ENCODE measurements at places on chromosomes 1 and 21.
A peak's percentile ranks its signal among the peaks of the same experiment; 100 is the strongest.

DNA sequence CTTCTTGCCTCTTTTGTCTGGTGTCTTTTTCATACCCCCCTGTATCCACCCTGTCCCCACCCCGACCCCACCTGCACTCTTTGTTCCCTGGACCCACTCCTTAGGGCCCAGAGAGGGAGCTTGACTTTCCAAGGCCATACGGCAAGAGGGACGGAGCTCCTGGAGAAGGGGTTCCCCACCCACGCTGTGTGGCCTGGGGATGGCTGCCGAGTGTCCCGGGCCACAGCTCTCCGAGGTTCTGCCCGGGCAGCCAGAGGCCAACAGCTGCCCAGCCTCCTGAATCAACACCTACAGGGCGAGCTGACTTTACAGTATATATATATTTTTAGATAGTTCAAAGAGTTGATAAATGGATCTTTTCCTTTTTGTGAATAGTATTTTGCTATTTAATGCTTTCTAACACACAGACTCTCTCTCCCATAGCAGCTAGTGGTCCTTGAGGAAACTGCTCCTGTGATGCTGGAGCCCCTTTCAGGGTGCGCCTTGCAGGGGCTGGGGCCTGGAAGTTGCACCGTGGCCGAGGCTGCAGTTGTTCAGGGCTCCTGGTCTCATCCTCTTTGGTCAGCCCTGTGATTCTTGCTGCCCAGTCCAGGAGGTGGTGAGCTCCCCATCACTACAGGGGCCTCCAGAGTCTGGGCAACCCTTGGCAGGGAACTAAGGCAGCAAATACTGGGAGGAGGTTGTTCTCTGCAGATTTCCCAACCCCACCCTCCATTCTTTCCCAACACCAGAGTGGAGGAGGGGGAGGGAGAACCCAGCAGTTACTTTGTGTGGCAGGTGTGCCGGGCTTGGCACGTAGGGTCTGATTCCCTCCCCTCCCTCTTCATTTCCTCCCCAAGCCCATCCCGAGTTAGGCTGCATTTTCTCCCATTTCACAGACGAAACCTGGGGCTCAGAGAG is 321.6 kb downstream of the PTPRU start:
- DNase-seq, result no peak

DNA sequence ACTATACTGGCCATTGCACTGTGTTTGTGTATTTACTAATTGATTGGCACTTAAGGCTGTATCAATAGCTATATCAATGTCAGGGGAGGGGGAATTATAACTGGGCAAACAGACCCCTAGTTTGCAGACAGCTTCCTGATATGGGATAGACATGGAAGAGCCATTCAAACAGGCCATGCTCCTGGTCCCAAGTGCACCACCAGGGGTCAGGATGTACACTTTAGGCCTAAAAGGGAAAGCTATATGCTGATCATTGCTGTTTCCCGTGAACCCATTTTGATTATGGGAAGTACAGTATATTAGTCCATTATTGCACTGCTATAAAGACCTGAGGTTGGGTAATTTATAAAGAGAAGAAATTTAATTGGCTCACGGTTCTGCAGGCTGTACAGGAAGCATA is 124.9 kb upstream of the BACE2 start:
- DNase-seq, result no peak

DNA sequence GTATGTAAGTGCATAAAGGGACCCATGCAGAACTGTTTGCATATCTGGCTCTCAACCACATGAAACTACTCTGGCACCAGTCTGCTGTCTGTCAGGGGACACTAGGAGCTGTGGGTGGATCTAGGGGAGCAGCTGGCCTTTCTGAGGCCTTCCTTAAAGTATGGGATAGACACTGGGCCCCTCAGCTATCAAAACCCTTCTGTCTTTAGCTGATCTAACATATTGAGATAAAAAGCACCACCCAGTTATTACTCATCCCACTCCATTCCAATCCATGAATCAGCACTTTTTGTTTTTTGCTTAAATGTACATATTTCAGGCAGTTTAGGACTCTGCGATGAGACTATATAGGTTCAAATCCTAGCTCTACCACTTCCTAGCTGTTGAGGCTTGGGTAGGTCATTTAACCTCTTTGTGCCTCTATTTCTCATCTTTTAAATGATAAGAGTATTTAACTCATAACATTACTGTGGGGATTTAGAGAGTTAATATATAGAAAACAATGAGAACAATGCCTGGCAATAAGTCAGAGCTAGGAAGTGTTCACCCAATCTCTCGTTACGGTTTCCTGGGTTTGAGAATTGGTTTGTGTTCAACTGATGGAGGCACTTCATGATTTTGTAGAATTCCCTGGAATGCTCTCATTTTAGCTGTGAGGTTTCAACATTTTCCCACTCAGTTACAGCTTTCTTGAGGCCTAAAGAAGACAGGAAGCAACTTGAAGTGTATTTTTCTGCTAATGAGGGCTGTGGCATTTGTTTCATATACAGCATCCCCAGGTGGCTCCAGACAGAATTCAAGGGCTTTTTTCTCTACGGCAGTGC is 68.9 kb downstream of the LRIG2 start:
- DNase-seq, result no peak

DNA sequence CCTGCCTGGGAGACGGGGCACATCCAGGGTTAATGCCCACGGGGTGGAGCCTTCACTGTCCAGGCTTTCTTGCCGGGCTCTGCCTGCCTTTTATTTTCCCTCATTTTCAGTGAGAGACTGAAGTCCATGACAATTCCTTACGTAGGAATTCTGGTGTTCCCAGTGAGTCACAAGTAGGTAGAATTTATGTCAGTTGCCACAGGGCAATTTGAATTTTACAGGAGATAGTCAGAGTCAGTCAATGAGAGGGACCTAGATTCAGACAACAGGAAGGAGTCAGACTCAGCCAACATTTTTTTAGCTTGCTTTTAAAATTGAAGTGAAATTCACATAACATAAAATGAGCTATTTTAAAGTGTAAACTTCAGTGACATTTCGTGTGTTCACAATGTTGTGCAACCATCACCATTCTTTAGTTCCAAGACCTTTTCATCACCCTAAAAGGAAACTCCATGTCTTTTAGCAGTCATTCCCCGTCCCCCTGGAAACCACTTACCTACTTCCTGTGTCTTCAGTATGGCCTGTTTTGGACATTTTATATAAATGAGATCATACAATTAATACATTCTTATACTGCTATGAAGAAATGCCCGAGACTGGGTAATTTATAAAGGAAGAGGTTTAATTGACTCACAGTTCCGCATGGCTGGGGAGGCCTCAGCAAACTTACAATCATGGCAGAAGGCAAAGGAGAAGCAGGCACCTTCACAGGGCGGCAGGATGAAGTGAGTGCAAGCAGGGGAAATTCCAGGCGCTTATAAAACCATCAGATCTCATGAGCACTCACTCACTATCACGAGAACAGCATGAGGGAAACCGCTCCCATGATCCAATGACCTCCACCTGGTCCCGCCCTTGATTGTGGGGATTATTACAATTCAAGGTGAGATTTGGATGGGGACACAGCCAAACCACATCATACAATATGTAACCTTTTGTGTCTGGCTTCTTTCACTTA is 14.6 kb downstream of the AJAP1 start:
- DNase-seq, result no peak

- no peak for DNase-seq
These were observed 19.6 kb downstream of the SCMH1 start for GRCh38 chr1:41222496-41222895.

GRCh38 chr21:31279986-31280385 is 64.1 kb downstream of the TIAM1 start:
- DNase-seq, result peak; percentile 11

DNA sequence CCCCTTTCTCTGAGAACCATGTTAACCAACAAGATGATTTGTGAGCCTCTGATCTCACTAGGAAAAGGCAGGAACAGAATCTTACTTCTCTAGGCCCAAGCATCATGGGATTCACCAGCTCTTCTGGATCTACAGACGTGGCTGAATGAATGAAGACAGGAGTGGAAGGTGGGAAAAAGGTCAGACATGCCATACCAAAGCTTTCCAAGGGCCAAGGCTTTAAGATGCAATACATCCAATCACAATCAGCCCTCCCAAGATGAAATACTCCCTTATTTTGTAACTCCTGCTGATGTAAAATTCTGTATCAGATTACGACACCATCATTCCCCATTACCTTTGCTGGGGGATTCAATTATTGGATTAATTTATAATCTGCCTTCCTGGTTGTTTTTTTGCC is 80.9 kb downstream of the SSBP3 start:
- DNase-seq, result no peak

GRCh38 chr1:207752456-207752998 is 673 bp downstream of the CD46 start:
- peak; percentile 41 for DNase-seq

DNA sequence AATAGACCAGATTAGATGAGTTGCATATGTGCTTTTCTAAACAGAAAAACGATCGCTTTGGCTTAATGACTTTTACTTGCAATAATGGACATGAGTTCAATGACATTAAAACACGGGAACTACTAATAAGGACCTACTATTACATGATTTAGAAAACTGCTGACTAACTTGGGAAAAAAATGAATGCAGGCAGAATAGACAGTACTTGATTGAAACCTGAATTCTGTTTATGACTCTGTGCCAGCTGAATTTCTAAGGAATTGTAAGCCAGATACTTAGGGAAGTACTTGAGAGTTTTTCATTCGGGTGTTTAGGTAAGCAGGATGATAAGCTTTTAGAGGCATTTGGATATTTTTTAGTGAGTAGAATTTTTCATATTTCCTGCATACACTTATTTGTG is 12.0 kb downstream of the ADGRL2 start:
- DNase-seq, result no peak

DNA sequence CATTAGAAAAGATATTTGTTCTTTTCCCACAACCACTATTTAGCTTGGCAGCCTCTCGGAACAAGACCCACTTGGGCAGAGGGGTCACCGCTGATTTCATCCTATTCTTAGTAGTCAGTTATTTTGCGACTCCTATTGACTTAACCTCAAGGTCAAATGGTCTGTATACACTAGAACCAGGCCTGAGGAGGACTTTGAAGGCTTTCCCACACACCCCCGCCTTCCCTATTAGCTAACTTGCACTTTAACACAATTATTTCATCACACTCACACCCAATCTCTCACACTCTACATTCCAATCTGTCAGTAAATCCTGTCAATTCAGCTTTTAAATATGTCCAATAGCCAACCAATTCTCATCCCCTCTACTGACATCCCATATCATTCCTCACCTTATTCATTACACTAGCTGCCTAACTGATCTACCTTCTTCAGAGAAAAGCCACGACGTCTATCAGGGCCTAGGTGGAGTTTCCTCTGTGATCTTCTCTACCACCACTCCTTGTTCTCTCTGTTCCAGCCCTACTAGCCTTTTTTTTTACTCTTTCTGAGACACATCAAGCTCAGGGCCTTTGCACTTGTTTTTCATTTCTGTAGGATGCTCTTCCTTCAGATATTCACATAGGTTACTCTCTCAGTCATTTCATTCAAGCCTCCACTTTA is 1.0 kb upstream of the NIBAN1 start:
- no peak for DNase-seq

DNA sequence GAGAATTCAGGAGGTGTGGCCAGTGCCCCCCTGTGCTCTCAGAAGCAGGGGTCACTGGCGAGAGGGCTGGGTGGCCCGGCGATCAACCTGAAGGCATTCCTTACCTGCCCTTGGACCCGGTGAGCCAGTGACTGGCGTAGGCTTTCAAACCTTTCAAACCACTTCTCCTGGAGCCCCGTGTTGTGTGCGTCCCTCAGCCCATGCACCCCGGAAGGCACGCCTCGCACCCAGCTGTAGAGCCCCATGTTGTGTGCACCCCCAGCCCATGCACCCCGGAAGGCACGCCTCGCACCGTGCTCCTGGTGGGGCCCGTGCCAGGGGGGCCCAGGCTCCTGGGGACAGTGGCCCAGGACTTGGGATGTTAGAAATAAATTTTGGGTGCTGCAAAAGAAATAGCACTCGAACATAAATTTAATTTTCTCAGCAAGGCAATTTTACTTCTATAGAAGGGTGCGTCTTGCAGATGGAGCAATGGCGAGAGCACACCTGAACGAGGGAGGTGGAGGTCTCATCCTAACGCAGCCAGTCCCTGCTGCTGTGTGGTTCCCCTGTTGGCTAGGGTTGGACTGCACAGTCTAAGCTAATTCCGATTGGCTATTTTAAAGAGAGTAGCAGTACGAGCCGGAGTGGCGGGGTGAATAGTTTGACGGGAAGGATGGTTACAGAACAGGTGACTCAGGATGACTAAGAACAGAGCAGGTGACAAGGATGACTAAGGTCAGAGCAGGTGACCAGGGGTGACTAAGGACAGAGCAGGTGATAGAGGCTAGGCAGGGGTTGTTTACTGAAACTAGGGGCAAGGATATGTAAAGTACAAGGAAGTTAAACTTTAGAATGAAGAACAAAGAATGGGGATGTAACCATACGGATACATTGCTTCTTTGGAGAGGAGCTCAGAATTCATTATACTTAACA is 47.4 kb downstream of the PRKCZ start:
- DNase-seq, result no peak

DNA sequence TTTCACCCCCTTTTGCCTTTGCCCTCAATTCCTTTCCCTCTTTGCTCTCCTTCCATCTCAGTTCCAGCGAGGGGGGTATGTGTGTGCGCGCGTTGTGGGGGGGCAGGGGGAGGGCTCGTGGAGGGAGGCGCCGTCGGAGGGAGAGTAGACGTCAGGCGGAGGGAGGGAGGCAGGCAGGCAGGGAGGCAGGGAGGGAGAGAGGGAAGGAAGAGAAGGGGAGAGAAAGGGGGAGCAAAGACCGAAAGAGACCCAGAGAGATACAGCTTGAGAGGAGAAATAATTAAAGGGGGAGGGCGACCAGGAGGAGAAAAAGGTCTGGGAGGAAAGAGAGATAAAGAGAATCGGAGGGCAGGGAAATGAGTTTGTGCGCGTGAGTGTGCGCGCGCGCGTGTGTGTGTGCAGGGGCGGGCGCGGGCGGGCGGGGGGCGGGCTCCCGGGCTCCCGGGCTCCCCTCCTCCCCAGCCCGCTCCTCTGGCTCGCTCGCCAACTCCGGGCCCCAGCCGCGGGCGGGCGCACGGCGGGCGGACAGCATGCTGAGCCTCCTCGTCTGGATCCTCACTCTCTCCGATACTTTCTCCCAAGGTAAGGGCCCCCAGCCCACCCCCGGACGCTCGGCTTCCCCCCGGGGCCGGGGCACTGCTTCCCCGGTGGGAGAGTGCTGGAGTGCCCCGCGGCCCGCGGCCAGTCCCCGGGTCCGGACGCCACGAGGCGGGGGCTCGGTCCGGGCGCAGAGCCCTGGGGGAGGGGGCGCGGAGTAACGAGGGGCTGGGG is at the start of gene KIRREL1:
KIRREL1 (plus strand) TSS at position 499 of the 771 bp plus-strand sequence; CDS start at position 531, 32 bp downstream.
- no peak for DNase-seq

DNA sequence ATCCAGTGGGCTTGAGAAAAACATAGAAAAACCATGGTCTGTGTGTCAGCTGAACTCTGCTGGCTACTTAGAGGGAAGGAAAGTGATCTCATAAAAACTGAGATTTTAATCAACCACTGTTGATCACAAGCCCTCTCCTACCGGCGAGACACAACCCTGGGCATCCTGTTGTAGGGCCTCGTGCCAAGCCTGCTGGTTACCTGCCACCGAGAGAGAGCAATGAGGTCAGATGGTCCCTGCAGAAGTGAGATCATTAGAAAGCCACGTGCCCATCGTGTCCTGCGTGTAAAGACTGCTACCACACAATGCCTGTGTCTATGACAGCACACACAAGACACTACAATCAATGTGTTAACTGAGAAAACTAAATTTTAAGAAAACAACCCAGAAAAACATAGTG is 41.7 kb upstream of the GPR153 start:
- DNase-seq, result no peak

- DNase-seq, result no peak
These were observed 249.1 kb downstream of the FOXD2 start for GRCh38 chr1:47686731-47687630.
